ENCODE measurements at places on chromosomes 3 and 15. TPM values are rescaled to one million over a fixed set of nuclear protein-coding genes. Genes with fewer than 3 reads are reported as not detected.

TIPARP gene
- total RNA-seq: 56.8 TPM

SUSD5 gene
- 3.9 TPM for total RNA-seq

ATXN7 gene
- total RNA-seq: 32.7 TPM

GOLGA8T gene
- not detected for total RNA-seq

TIMP4 gene
- total RNA-seq: 3.1 TPM

STXBP5L gene
- 22.0 TPM for total RNA-seq

PP2D1 gene
- total RNA-seq: not detected

UCN2 gene
- total RNA-seq: 0.33 TPM

EPHA3 gene
- total RNA-seq: 70.5 TPM

PIERCE2 gene
- total RNA-seq: 1.8 TPM

CD200 gene
- 35.0 TPM for total RNA-seq

LDHAL6B gene
- total RNA-seq: not detected

TMEM158 gene
- total RNA-seq: 4.3 TPM

MASP1 gene
- 5.6 TPM for total RNA-seq

CYP1A2 gene
- total RNA-seq: not detected

STRIT1 gene
- total RNA-seq: not detected

ACKR4 gene
- total RNA-seq: 6.6 TPM

GHSR gene
- total RNA-seq: not detected

PATL2 gene
- total RNA-seq: 0.49 TPM

SERPINI1 gene
- total RNA-seq: 23.4 TPM

ECE2 gene
- total RNA-seq: 2.0 TPM
